ENCODE measurements at places on chromosomes 7 and 10. TPM values are rescaled to one million over a fixed set of nuclear protein-coding genes. Genes with fewer than 3 reads are reported as not detected.

Gene HECW1
- 0.05 TPM for polyA plus RNA-seq

Gene NPC1L1
- polyA plus RNA-seq: 0.02 TPM

Gene LLCFC1
- polyA plus RNA-seq: 0.70 TPM

Gene UCN3
- polyA plus RNA-seq: 0.77 TPM

Gene ZPBP
- polyA plus RNA-seq: not detected

Gene CCDC126
- polyA plus RNA-seq: 4.1 TPM

Gene GATA3
- 1.9 TPM for polyA plus RNA-seq

Gene PPIF
- polyA plus RNA-seq: 21.7 TPM

Gene USP54
- 23.4 TPM for polyA plus RNA-seq

Gene CXCL12
- polyA plus RNA-seq: 23.7 TPM

Gene ACBD7
- polyA plus RNA-seq: 0.19 TPM

Gene VWDE
- polyA plus RNA-seq: 0.15 TPM

Gene EPO
- 0.10 TPM for polyA plus RNA-seq

Gene CYP3A5
- polyA plus RNA-seq: 2.2 TPM

Gene FAM25G
- not detected for polyA plus RNA-seq

Gene FAM13C
- 1.2 TPM for polyA plus RNA-seq

Gene HOXA5
- 9.5 TPM for polyA plus RNA-seq

Gene MRLN
- polyA plus RNA-seq: 0.75 TPM
